Astrocyte of the spinal cord (primary cell): ENCODE measurements at places on chromosomes 11 and 22.

- no peak for DNase-seq
These were observed 5.0 kb downstream of the DGKZ start for GRCh38 chr11:46352063-46352841.

GRCh38 chr11:121755906-121756305 lies 303.1 kb upstream of the SORL1-AS1 start:
- DNase-seq, result no peak

- DNase-seq, result no peak
These were observed 26.3 kb upstream of the SORL1-AS1 start for GRCh38 chr11:121478895-121479697.

DNA sequence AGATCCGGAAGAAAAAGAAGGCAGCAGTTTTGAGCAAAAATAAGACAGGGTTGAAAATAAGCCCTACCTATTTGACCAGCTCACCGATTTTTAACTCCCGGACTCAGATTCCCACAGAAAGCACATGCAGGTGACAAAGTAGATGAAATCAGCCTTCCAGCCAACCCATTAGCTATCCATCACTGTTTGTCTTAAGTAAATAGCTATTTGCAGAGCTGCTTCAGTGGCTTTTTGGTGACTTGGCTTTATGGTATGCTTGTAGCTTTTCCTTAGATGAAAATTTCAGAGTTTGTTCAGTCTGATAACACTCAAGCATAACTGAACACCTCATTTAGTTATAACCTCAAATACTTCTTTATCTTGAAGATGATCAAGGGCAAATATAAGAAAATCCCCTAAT lies 192.6 kb downstream of the HIPK3 start:
- DNase-seq, result peak; percentile 51

DNA sequence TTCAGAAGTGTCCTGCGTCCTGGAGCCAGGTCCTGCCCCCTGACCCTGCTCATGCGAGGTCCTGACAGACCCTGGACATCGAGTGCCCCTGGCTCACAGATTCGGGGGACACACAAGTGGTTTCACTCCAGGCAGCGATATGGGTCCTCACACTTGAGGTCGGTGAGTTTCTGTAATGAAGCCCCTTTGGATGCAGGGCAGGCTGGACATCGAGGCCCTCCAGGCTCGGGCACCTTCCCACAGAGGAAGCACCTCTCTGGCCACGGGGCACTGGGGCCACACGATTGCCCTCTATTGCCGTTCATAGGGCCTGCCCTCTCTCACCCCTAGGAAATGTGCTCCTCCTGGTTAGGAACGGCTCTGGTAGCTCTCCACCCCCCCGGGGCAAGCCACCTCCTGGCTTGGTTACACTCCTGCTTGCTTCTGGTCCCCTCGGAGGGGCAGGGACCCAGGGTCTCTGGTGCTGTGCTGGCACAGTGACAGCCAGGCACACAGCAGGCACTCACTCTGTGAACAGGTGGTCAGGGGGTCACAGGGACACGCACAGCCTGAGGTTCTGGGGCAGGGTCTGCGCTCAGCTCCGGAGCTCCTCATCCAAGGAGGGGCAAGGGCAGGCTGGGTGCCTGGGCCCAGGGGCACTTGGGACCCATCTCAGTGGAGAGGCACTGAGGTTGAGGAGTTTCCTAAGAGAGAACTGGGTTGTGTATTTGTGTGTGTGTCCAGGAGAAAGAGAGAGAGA lies 907.7 kb downstream of the BRD1 start:
- no peak for DNase-seq

GRCh38 chr11:94049351-94049750 lies 28.2 kb downstream of the HEPHL1 start:
- DNase-seq, result no peak

DNA sequence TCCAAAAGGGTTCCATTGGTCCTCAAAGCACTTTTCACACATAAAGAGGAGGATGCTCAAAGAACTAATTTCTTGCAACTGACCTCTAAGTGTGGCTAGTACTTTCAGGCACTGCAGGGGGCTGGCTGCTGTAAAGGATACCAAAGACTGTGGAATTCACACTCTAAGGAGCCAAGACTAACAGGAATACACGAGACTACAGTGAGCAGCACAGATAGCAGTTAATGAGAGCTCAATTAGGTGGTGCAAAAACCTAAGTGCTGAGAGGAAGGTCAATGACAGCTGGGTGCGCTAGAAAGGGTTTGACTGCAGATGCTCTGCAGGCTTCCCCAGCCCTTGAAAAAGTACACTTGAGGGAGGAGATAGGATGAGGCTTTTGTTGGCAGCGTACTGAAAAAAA lies 124.3 kb upstream of the NTM start:
- no peak for DNase-seq

DNA sequence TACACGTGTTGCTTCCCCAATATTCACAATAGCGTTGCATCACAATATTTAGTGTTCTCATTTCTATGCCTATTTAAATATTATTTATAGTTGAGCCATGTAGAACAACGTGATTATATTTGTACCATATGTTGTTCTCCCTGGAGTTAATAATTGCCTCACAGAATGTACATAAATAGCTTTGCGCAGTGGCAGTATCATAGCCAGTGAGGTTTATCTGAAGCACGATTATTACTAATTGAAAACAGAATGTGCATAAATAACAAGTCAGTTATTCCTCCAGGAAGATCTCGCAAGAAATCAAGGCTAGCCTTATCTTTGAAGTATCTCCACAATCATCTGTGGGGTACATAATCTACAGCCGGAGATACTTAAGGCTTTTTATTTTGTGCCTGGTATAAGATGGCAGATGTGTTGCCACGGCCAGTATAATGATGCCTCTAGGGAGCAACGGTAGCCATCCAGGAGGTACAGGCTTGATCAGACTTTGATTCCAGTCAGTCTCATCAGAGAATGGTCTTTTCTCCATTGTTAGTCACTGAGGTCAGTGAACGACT lies 197.5 kb downstream of the MSANTD4 start:
- DNase-seq, result no peak

DNA sequence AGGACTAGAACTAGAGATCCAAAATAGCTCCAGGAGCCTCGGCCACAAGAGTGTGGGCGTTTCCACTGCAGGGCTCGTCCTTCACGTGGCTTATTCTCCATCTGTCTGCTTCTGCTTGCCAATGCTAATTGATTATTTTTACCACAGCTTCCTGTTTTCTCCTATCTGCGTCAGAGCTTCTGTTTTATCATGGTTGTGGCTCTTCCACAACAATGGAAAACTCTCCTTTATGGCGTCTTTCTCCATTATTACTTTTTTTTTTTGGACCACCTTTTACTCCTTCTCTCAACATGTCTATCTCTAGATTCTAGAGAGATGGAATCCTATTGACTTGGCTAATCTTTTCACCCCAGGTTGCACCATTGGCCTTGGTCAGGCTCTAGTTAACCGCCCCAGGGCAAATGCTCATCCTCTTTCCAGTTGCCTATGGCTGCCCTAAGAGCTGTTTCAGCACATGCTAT lies 25.9 kb downstream of the CAT start:
- DNase-seq, result no peak

DNA sequence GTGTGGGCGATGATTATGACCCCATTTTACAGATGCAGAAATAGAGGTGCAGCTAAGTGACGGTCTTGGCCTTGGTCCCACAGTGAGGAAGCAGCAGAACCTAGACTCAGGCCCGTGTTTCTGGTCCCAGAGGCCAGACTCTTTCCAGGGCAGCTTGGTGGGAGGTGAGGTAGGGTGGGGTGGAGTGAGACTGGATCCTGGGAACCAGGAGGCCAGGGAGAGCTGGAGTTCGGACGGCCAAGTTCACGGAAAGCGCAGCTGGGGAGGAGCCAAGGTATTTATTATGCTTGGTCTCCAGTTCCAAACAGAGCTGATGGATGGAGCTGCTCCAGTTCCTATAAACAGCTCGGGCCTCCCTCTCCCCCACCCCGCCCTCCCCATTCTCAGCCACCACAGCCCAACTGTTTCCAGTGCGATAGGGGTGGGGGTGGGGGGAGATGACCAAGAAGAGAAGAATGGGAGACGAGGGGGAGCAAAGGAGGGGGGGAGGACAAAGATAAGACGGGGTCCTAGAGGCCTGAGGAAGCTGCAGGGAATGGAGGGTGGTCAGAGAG lies 16.2 kb downstream of the LRRC32 start:
- DNase-seq, result peak; percentile 75

- DNase-seq, result no peak
These were observed 9.9 kb upstream of the KCNJ5 start for GRCh38 chr11:128881221-128881620.

DNA sequence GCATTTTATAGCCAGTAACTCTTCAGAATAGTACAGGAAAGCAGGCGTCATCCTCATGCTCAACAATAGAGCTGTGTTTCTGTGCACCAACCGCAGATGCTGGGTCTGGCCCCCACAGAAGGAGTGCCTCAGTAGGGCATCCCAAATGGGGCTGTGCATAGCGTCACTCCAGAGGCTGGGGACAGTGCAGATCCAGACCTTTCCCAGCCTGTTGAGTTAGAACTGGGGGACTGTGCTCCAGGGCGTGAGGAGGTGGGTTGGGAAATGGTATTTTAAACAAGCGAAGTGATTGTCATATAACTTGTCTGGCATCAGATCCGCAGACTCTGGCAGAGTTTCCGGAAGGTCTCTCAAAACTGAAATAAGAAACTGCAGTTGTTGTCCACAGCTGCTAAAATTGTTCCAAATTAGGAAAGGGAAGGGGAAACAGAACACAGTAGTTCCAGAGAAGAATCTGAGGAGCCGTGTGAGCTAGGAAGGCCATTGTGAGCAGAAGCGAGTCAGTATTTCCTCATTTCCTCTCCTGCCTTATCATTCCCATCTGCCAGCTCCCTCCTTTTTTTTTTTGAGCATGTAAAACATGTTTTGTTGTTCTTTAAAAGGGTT lies 52.2 kb downstream of the JAM3 start:
- no peak for DNase-seq

GRCh38 chr11:17603056-17603825 lies 56.2 kb downstream of the OTOG start:
- no peak for DNase-seq

GRCh38 chr11:12051287-12051662 lies 42.8 kb upstream of the DKK3 start:
- DNase-seq, result no peak

DNA sequence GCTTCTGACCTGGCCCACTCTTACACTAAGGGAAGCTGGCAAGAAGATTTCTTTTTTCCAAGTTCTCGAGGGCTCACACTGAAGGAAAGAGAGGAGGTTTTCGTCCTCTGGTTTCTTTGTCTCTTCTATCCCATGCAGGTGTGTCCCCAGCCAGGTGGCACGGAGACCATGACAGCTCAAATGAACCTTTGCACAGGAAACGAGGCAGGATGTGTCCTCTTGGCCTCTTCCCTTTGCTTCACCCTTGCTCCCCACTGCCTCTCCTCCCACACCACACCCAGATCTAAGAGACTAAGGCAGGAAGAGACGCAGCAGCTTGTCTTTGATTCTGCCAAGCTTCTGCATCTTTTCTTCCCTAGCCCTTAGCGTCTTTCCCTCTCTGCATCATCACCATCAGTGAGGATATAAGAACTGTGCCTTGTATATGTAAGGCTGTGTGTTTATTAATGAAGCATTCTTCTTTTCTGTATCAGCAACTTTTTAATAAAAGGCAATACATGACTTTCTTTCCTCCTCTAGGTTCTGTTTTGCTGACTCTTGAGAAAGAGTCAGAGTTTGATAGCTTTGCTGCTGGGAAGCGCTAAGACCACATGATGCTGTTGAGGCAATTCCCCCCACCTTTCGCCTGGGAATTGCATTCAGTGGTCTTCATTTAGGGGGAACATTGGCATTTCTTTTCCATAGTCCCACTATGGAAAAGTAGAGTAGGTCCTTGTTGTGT lies 56.0 kb upstream of the PARVA start:
- DNase-seq, result no peak

DNA sequence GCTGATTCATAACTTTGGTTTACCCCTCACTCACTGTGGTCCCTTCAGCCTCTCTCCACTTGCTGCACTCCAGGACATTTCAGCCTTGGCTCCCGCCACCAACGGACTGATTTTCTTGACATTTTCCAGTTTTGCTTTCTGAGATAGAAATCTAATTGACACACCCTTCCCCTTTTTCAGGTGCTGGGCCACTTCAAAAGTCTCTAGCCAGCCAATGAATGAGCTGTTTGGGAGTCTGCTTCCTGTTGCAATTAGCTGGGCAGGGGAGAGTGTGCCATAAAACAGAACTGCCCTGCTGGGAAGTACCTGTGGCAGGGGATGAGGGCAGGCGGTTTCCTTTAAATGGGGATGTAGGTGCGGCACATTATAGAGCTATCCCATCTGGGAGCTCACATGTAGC lies 21.1 kb upstream of the PLET1 start:
- DNase-seq, result no peak

GRCh38 chr11:17777086-17777737 lies 42.6 kb downstream of the KCNC1 start:
- no peak for DNase-seq

GRCh38 chr11:61256710-61257482 lies 15.9 kb downstream of the PGA5 start:
- DNase-seq, result no peak

DNA sequence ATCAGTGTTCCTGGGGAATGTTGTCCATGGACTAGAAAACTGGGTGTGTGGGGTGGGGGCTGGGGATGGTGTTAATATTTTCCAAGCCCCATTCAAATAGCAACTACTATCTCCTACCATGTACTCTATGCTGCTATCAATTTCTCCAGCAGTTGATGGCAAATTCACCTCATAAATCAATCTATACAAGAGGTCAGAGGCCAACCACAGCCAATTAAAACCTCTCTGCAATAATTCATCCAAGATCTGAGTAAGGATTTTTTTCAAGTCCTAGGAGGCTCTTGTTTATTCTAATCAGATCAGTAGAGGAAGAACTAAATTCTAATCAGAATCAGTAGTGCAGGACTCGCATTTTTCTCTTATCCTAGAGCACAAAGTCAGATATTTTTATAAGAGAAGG lies 73.4 kb upstream of the WT1 start:
- DNase-seq, result no peak

- peak; percentile 45 for DNase-seq
These were observed 86.7 kb upstream of the RASSF10 start for GRCh38 chr11:12922418-12922817.

DNA sequence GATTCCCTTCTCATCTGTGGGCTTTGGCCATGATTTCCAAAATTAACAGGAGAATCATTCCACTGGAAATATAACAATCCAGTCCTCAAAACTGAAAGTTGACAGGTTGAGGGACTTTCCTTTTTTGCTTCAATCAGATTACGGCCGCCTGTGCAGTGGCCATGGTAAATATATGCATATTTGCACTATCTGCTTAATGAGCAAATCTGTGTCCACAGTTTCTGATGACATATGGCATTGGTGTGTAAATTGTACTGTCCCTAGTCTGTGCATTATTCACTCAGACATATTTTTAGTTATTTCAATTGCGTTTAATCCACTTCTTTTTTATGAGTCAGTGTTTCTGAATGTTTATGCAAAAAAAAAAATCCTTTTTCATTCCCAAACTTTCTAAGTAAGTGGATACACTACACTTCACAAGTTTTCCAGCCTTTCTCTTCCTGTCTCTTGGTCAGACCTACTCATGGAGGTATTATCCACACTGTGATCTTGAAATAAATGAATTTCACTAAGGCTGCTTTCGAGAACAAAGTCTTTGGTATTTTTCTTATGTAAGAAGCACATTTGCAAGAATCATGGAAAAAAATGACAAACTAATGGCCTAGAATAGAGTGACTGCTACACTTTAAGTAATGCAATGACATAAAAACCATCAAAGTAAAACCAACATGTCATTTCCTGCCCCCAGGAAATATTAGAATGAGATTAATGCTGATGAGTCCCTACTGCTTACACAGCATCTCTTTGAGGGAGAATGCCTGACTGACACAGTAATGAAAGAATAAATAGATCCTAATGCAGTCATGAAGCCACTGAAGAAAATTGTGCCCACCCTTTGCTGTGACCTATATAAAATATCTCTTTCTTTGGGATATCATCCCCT lies 76.4 kb upstream of the MTNR1B start:
- DNase-seq, result peak; percentile 13
